ENCODE measurements at places on chromosomes 2 and 18. TPM values are rescaled to one million over a fixed set of nuclear protein-coding genes. Genes with fewer than 3 reads are reported as not detected.

The PJVK gene
- 9.2 TPM for total RNA-seq

The DLGAP1 gene
- 16.7 TPM for total RNA-seq

The ALLC gene
- total RNA-seq: 0.16 TPM

The DUSP28 gene
- 4.9 TPM for total RNA-seq

- no peak for DNase-seq
These were observed 22.9 kb downstream of the GRHL1 start for GRCh38 chr2:9974343-9974742.

DNA sequence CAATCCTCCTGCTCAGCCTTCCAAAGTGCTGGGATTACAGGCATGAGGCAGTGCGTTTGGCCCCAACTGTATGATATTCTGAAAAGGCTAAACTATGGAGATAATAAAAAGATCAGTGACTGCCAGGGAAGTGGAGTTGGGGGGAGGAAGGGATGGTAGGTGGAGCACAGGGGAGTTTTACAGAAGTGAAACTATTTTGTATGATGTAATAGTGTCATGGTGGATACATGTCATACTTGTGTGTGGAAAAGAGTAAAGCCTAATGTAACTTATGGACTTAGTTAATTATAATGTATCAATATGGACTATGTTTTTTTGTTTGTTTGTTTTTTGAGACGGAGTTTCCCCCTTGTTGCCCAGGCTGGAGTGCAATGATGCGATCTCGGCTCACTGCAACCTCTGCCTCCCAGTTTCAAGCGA is 2.9 kb upstream of the GGCX start:
- no peak for DNase-seq

GRCh38 chr18:46624127-46624526 is 32.9 kb downstream of the LOXHD1 start:
- no peak for DNase-seq

DNA sequence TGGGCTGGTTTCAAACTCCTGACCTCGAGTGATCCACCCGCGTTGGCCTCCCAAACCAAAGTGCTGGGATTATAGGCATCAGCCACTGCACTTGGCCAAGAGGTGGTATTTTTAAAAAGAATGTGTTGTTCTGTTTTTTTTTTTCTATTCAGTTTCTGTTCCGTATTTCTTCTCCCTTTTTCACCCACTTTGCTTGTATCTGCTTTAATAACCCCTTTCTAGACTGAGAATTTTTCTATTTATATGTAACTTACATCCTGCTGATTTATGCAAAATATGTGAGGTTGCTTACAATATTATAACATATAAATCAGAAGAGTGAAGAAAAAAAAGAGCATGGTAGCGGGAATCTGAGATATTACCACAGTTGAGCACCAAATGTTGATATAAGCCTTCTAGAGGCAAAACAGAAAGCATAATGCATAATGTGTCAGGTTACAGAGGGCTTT is 17.2 kb upstream of the LYPD6B start:
- no peak for DNase-seq

DNA sequence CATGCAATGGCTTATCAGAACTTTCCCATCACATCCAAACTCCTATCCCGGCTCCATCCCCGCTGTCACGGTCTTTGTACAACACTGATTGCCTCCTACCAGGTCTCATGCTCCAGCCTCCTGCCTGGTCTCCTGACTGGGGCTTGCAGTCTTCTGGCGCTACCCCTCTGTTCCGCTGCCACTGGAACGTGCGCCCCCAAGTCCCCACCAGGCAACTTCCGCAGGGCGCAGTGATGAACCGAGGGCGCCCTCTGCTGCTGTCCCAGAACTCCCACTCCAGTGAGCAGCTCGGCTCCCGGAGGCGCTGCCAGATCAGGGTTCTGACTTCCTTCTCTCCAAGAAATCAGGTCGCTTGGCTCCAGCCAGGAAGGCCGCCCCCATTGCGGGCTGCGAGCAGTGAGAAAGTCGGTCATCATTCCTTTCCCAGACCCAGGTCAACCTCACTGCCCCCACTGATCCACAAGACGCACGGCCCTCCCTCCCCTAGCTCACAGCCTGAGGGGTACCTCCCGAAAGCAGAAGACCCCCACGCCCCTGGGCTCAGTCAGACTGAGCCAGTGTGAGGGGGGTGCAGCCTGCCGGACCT is 43.9 kb upstream of the RAB11FIP5 start:
- peak; percentile 49 for DNase-seq

DNA sequence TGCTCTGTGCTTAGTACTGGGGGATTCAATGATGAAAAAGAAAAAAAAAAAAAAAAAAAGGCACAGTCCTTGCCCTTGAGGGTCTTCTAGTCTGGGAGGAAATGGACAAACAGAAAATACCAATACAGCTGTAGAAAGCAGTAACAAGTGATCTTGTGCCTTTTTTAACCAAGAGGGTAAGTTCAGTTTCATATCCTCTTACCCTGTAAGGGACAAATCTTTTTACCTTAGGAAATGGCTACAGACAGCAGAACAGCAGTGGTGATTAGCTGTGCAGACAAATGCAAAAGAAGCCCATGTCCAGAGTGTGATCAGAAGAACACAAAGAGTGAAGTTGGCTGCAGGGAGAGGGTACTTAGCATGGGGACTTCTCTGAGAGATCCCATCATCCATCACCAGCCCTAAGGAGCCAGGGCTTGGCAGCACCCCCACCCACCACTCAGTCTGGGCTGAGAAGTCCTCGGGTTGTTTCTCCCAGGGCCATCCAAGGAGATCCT is 102.9 kb downstream of the ALPK2 start:
- DNase-seq: no peak

DNA sequence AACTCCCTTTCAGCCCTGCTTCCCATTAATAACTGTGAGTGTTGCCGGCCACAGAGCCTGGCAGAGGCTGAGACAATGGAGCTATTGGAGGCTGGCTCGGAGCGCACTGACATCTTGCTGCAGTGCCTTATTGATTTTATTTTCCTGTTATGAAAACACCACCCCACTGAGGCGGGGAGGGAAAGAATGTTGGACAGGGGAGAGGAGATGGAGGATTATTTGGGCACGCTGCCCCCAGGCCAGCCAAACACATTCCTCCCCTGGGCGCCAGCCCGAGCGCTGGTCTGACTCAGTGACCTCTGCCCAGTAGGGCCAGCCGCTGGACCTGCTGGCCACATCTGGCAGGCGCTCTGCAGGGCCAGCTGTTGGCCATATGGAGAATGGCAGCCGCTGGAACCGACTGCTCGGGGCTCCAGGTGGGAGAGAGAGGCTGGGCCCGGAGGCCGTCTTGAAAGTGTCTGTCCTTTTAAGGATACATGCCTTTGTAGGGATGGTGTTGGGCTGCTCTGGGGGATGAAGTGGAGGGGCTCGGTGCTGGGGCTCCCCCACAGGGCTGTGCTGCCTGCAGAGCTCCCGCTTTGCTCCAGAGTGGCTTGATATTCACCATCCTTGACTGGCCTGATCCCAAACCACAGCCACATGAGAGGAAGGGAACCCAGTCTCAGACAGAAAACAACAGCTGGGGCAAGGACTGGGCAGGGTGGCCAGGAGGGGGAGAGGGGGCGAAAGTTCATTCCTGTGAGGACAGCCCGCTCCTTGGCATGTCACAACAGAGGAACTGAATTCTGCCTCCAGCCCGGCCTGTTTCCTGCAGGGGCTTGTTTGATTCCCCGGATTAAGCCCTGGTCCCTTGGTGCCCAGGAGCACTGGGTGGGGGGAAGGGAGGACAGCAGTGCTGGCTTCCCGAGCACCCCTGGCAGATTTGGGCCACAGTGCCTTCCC is 179.0 kb downstream of the KLHL29 start:
- peak; percentile 25 for DNase-seq

- no peak for DNase-seq
These were observed 235.8 kb downstream of the NBAS start for GRCh38 chr2:15325296-15325695.

- no peak for DNase-seq
These were observed 12.2 kb downstream of the HRH4 start for GRCh38 chr18:24472591-24472990.

DNA sequence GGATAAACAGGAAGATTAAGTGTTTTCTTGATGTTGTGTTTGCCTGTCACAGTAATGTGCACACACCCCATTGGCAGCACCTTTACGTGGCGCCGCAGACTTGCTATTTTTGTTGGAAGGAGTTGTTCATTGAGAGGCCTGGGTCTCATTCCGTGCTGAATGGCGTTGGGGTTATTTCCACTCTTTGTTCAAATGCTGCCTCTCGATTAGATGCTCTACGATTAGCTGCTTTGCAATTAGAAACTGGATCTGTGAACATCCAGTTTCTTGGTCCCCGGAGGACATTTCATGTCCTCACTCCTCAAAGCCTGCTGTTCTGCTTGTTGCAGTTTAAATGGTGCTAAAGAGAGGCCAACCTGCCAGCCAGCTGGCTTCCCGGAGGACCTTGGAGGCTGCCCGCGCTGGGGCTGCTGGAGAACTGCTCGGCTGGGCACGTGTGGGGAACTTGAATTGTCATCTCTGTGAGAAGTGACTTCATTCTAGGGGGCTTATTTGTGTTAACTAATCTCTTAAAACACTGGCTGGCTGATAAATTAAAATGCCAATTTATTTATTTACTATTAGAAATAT is 117.4 kb upstream of the NABP1 start:
- no peak for DNase-seq
